ENCODE measurements at places on chromosomes 1 and 21.

DNA sequence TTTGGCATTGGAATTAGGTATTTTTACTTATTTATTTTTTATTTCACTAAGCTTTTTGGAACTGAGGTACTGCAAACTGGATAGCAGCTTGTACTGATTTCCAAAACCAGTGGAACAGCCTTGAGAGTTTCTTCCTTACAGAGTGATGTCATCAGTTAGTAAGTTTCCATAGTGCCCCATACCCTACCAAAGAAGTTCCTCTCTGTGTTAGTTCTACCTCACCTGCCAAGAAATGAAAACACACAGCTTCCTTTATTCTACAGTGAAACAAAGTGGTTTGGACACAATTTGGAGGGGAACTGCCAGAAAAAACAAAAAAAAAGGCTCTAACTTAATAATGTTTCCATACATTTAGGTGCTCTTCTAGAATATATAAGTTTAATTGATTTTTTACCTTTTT, 430.9 kb upstream of the ADGRL2 start:
- DNase-seq, result no peak

GRCh38 chr1:71462247-71462646, 381.4 kb upstream of the ZRANB2 start:
- no peak for DNase-seq

GRCh38 chr21:39650306-39650705, 37.6 kb downstream of the B3GALT5 start:
- DNase-seq, result no peak

GRCh38 chr21:30349572-30349971, 1.2 kb upstream of the KRTAP23-1 start:
- no peak for DNase-seq

GRCh38 chr1:101482306-101482705, 245.5 kb downstream of the S1PR1 start:
- DNase-seq, result no peak

DNA sequence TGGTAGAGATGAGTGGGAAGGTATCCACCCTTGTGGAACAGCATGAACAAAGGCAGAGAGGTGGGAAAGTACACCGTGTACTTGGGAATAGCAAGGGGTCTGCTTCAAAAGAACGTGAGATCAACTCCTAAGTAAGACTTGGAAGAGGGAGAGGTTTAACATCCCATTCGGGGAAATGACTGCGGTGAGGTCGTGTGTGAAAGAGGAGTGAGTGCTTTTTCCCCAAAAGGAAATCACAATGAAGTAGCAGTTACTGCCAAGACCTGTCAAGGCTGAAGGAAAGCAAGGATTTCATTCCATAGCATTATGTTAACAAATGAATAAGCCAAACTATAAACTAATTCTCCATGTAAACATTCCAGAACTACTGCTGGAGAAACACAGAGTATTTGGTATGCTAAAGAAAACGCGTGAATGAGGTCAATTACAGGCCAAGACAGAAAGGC, 20.0 kb upstream of the SYDE2 start:
- no peak for DNase-seq

DNA sequence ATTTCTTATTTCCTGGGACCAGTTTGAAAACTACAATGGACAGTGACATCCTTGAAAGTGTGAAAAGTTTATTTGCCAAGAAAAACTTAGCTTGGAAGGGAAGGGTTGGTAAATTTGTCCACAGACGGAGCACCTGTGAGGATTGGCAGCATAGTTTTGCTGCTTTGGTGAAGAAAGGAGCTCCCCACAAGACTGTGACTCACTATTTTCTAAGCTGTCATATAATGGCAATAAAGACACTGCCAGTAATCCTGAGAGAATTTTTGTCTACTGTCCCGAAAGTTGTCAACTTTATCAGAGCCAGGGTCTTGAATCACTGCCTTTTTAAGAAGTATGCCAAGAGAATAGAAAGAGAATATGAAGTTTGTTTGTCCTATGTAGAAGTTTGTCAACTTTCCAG, 230.8 kb downstream of the NEGR1 start:
- no peak for DNase-seq

Measured in stimulated activated CD4-positive, alpha-beta T cell treated with anti-CD3 and anti-CD28 coated beads, TNF-alpha, amount 100 ng/mL, for 1 hour (primary cell).